ENCODE measurements at places on chromosomes 2 and 18.
A peak's percentile ranks its signal among the peaks of the same experiment; 100 is the strongest.

DNA sequence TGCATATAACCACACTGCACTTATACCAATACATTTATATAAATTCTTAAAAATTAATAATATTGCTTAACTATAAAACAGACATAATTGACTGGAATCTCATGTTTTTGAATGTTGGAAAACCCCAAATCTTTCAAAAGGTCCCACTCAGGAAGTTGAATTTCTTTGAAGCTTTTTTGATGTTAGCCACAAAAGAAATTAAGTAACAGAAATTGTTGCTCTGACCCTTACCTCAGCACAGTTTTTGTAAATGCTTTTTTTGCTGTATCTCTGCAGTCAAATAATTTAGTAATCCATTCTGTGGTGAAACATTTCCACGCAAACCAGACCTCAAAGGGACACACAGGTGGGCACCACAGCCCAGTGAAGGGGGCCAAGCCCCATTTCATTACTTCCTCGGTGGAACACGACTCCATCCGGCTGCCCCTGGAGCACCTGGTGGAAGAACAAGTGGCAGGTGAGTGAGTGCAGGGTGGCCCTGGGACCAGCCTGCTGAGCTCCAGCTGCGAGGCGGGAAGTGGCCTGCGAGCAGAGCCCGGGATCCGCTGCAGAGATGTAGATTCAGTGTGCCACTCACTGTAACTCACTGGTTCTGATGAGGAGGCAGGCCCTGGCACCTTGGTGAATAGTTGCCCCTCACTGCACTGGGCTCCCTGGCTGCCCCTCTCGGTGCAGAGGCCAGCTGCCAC, 8.4 kb downstream of the SCLY start:
- no peak for DNase-seq

DNA sequence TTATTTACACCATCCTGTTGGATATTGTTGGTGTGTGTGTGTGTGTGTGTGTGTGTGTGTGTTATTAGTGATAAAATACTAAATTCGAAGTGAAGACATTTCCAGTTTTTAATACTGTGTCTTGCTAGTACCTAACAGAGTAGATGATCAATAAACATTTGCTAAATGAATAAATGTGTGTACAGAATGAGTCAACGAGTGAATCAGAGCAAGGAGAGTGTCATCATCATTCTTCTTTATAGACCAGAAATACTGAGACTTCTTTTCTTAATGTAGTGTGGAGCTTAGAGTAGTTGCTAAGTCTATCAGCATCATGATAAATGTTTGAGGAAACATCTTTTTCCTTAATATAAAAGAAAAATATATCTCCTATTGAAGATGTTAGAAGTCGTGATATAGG, 169.7 kb upstream of the SATB2 start:
- no peak for DNase-seq

DNA sequence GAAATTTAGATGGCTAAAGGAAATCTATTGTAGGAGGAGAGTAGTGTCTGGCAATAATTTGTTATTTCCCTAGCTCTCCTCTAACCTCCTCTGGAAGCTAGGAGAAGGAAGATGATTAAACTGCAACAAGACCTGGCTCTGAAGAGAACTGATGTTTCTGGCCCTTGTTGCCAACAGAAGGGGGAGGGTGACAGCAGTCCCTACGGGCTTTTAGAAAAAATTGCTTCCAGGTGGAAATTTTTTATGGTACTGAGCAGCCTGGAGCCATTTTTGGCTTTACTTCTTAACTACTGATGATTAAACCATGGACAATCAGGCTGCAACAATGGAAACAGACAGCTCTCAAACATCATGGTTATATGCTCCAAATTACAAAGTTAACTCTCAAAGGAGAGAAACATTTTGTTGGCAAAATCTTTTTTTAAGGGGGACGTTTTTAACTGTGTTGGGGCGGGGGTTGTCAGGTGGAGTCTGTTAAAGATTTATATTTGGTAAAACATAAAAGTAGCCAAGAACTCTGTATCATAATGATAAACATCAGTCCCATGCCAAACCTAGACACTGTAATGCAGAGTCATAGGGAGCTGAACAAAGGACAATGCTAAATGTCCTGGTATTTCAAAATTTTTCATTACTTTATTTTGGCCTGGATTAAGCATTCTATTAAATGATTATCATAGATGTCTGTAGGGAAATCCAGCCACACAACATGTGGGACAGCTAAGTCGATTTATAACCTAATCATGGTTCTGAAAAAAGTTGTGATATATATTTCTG, 70.0 kb downstream of the EXOC6B start:
- DNase-seq: no peak

- no peak for DNase-seq
Observed at GRCh38 chr18:11104307-11104706, 45.1 kb downstream of the PIEZO2 start.

- no peak for DNase-seq
Observed at GRCh38 chr18:13615432-13615861, 110.9 kb downstream of the FAM210A start.

DNA sequence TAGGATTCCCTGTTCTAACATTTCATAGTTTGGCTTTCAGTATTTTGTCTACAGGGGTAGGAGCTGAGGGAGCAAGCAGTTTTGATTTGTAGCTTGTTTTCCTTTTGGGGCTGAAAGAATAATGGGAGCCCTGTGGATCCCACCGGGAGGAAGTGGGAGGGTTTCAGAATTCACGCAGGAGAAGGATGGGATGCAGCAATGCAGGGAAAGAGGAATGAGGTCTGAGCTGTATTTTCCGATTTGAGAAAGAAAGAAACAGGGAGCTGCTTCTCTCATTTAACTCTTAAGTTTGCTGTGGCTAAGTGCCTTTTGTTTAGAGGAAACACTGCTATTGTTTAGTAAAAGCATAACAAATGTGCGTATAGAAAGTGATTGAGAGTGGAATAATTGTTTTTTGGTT, 141.0 kb downstream of the ADCYAP1 start:
- no peak for DNase-seq

GRCh38 chr2:45268631-45269030, 259.4 kb upstream of the SIX2 start:
- no peak for DNase-seq

DNA sequence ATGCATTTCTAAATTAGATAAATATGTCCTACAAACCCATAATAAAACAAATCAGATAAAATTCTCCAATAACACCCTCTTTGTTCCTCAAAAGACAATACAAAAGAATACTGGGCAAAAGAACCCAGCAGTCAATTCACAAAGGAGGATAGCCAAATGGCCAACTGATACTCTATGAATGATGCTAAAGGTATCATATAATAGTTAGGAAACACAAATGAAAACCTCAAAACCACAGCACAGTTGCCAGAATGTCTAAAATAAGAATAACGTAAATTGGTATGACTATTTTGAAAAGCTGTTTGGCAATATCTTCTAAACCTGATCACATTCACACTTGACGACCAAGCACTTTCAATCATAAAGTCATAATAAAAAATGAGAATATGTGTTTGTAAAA, 315.4 kb downstream of the CDH7 start:
- no peak for DNase-seq

DNA sequence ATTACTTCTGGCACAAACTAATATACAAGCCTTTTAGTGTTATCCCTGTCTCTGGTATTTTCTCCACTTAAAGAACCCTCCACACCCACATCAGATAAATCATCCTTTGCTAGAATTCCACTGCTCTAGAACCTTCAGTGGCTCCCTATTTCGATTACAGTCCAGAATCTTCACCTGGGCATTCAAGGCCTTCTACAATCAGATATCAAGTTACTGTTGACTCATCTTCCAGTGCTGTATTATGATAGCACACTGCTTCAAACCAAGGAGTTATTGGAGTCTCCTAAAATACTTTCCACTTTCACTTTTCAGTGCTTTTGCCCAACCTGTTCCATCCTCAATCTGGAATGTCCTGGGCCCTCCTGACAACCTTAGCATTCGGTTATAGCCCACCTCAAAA, 3.4 kb downstream of the CGREF1 start:
- no peak for DNase-seq

- DNase-seq: peak; percentile 34
Observed at GRCh38 chr2:20661421-20662307, 5.3 kb upstream of the GDF7 start.

- no peak for DNase-seq
Observed at GRCh38 chr2:109399066-109399465, 214.7 kb downstream of the SEPTIN10 start.

- no peak for DNase-seq
Observed at GRCh38 chr2:227430639-227431038, 41.3 kb upstream of the AGFG1 start.

DNA sequence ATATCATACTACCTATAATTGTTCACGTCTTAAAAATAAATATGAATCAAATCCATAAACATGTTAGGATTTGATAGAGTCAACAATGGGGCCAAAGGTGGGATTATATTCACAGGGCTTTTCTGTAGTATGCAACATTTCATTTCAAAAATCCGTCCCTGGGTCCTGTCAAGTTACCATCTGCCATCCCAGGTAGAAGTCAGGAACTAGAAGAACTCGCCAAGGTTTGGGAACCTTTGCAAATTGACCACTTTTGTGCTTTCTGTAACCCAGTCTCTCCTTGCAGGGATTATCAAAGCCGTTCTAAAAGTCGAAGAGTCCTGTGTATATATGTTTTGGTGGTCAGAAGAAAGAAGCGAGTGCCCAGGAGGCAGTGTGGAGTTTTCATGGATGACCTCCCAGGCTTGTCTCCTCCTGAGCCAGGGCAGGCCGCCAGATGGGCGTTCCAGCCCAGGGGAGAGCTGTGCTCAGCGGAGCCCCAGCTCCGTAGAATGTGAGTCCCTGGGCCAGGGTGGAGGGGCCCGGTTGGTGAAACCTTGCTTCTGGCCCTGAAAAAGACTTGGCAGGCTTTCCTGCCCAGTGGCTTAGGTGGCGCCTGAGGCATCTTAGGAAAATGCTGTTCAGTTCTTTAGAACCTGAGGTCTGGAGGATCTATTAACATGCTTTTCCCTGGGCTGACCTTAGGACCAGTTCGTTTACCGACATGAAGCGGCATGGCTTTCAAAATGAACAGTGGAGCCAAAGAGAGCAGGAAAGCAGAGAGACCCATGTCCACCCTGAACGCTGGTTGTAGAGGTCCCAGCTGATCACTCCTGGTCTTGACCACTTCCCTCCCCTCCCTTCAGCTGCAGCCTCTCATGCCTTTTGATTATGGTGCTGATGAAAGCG, 69.2 kb downstream of the LONRF2 start:
- DNase-seq: no peak

DNA sequence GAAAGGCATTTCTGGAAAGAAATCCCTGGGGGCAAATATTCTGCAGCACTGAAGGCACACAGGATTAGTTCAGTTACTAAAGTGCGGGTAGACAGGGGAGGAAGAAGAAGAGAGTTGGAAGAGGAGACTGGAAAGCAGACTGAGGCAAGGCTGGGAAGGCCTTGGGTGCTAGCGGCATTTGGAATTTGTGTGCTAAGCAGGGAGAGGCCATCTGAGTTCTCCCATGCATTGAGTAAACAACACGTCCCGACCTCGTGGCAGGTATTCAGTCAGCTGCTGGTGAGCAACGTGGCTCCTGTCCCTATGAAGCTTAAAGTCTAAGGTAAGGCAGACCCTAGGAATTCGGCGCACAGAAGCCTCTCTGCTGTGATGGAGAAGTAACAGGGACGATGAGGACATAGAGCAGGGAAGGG, 30.7 kb downstream of the ATP8B1 start:
- no peak for DNase-seq

- DNase-seq: no peak
Observed at GRCh38 chr2:12617366-12617765, 99.4 kb upstream of the TRIB2 start.

- no peak for DNase-seq
Observed at GRCh38 chr2:176464886-176465564, 195.8 kb downstream of the MTX2 start.

- no peak for DNase-seq
Observed at GRCh38 chr18:6850396-6850795, 120.9 kb downstream of the ARHGAP28 start.

DNA sequence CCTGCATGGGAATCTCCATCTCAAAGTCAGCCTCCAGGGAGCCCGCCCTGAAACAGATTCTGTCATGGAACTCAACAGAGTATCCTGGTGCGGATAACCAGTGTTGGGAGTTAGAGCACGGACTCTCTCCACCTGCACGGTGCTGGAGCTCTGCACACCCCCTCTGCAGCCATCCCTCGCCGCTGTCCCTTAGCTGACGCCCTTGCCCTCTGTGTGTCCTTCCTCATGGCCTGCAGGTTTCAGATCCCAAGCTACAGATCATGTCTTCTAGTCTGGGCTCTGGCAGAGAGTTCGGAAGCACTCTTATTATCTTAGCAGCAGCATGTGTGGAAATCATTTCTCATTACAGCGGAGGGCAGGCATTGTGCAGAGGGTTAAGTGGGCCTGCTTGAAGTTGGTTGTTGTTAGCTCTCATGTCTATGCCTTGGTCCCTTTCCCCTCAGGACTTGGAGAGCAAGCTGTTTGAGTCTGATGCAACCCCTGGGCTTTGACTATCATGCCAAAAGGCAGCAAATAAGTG, 26.0 kb downstream of the TMEM127 start:
- DNase-seq: no peak

- DNase-seq: no peak
Observed at GRCh38 chr2:241161646-241162281, 11.5 kb downstream of the PPP1R7 start.

- no peak for DNase-seq
Observed at GRCh38 chr18:69158944-69159343, 241.7 kb upstream of the DOK6 start.

DNA sequence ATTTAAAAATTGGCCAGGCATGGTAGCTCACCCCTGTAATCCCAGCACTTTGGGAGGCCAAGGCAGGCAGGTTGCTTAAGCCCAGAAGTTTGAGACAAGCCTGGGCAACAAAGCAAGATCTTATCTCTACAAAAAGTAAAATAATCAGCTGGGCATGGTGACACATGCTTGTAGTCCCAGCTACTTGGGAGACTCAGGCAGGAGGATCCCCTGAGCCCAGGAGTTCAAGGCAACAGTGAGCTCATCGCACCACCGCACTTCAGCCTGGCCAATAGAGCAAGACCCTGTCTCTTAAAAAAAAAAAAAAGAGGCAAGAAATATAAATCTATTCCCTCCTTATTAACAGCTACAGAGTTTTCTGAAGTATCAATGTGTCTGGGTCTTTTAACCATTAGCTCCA, 51.9 kb downstream of the ESCO1 start:
- DNase-seq: no peak

GRCh38 chr2:20414806-20415205, 32.1 kb upstream of the RHOB start:
- DNase-seq: no peak

- no peak for DNase-seq
Observed at GRCh38 chr18:44816050-44816449, 135.4 kb downstream of the SETBP1 start.

- DNase-seq: no peak
Observed at GRCh38 chr2:241363426-241363825, 7.3 kb downstream of the FARP2 start.

DNA sequence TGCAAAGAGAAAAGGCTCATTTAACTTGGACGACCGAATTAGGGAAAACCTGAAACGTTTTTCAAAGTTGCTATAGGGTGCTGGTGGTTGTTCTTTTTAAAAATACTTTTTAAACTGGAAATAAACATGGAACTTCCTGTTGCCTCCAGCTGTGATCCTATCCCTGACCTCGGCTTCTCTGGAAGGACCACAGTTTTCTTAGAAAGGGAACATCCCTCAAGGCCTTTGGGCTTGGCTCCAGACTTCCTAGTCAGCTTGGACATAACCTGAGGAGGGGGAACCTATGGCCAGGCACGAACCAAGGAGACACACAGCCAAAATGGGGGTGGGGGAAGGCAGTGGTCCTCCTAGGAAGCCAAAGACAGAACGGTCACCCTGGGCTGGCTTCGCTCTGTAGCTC, 57.7 kb downstream of the CENPO start:
- no peak for DNase-seq

- no peak for DNase-seq
Observed at GRCh38 chr2:196206804-196207203, 35.4 kb upstream of the STK17B start.

GRCh38 chr2:46552079-46552478, 72.7 kb downstream of the TMEM247 start:
- DNase-seq: no peak
